ENCODE measurements at places on chromosomes 6 and 20. TPM values are rescaled to one million over a fixed set of nuclear protein-coding genes. Genes with fewer than 3 reads are reported as not detected.

The ARFGEF3 gene
- 3.5 TPM for total RNA-seq

The DYNLT2 gene
- 2.8 TPM for total RNA-seq

The SMOC2 gene
- total RNA-seq, result not detected

The RTF2 gene
- total RNA-seq, result 131 TPM

The HCK gene
- total RNA-seq, result not detected

The ZBTB9 gene
- 5.3 TPM for total RNA-seq

The RPS10 gene
- total RNA-seq, result 1,978 TPM

The MYT1 gene
- total RNA-seq, result 2.4 TPM

The FNDC11 gene
- total RNA-seq, result 1.8 TPM

The LAMA2 gene
- total RNA-seq, result 4.3 TPM

The BCAS1 gene
- 0.07 TPM for total RNA-seq

The ANGPT4 gene
- 0.05 TPM for total RNA-seq

The FERMT1 gene
- 7.0 TPM for total RNA-seq

The SLC22A2 gene
- total RNA-seq, result 1.2 TPM

The EPPIN gene
- not detected for total RNA-seq

The AVP gene
- not detected for total RNA-seq

The MYLK2 gene
- total RNA-seq, result 0.55 TPM

The HLA-DRA gene
- not detected for total RNA-seq

The PDYN gene
- not detected for total RNA-seq

The MAP3K4 gene
- 17.8 TPM for total RNA-seq

The SOD2 gene
- 160 TPM for total RNA-seq

The DACT2 gene
- not detected for total RNA-seq

The C2 gene
- not detected for total RNA-seq

The GABRR1 gene
- 0.02 TPM for total RNA-seq

The LRRC73 gene
- total RNA-seq, result 1.2 TPM

The MUCL3 gene
- total RNA-seq, result 0.43 TPM

The GPR6 gene
- total RNA-seq, result not detected

The VSTM2L gene
- total RNA-seq, result 1.4 TPM

The INSM1 gene
- not detected for total RNA-seq

The CRISP2 gene
- total RNA-seq, result not detected

The EFHC1 gene
- 29.1 TPM for total RNA-seq

The TPBG gene
- total RNA-seq, result 17.7 TPM

The BMP2 gene
- total RNA-seq, result not detected

The OXT gene
- not detected for total RNA-seq

Data from A172 (cell line).